ENCODE measurements at places on chromosomes 6 and 20. TPM values are rescaled to one million over a fixed set of nuclear protein-coding genes. Genes with fewer than 3 reads are reported as not detected.
A peak's percentile ranks its signal among the peaks of the same experiment; 100 is the strongest.

DNA sequence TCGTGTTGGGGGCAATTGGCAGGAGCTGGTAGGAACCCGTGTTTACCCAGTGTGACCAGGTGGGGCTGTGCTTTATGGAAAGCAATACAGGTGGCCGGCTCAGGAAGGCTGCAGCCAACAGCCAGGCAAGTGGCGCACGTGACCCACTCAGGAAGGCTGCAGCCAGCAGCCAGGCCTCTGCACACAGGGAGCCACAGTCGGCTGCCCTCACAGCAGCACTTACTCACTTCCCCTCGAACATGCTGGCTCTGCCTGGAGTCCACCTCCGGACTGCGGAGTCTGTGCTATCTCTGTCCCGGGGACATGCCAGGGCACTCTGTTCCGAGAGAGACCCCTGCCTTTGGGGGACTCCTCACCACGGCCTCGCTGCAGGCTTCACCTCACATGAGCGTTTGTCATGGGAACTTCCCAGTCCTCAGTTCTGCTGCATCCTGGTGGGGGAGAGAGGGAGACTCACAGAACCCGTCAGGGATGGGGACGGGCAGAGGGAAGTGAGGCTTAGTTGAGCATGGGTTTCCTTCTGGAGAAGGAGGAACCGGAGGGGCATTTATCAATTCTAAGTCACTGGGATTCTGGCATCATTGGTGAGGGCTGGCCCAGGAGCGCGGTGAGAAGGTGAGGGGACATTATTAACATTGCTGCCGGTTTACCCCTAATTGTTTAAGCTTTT lies 76.8 kb downstream of the TTLL2 start:
- DNase-seq: no peak

DNA sequence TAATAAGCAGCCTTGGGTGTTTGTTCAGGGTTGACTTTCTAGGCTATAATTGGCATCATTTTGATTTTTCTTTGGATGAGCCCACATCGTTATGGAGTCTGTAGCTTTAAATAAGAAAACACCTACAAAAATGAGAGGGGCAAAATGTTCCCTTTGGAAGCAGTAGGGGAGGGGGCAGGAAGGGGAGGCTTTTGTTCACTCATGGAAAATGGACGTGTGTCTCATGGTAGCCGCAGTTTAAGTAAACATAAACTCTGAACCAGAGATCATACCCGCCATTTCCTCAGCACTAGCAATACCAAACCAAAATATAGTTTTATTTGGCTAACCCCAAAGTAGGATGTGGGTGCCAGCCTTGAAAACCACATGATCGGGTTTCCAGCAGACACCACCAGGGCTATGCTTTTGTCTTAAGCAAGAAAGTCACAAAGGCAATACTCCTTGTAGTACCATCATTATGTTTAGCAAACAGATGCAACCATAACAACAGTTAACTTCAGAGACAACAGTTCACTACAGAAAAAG lies 572.5 kb upstream of the JAG1 start:
- no peak for DNase-seq

DNA sequence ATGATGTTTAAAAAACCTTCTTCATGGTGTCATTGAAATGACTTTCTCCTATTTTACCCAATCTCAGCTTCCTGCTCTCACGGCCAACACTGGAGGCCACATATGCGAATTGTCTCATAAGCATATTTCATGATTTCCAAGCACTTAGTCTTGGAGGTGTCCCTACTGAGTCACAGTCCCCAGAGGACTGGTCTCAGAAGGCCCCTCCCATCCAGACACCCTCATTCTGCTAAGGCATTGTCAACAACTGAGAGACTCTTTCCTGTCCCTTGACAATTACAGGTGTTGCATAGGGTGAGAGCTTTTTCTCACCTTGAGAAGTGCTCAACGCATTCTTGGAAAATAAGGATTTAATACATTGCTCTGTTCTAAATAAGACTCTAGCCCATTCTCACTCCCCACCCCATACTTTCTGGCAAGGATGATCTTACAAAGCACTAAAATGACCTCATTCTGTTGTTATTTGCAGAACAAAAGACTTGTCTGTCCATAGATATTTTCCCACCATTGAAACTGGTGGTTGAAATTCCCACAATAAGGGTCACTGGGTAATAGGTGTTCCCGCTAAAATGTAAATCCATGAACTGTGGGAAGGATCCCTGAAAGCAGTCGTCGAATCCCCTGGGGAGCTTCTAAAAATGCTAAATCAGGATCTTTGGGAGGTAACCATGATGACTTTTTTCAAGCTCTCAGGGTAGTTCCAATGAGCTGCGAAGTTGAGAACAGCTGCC lies 32.3 kb upstream of the SLC22A23 start:
- no peak for DNase-seq

- no peak for DNase-seq
These were observed 2.1 kb downstream of the TAAR5 start for GRCh38 chr6:132587424-132587823.

GRCh38 chr6:11083491-11083890 lies 10.1 kb upstream of the SMIM13 start:
- DNase-seq: no peak

GRCh38 chr20:22572491-22572890 lies 11.9 kb downstream of the FOXA2 start:
- no peak for DNase-seq

DNA sequence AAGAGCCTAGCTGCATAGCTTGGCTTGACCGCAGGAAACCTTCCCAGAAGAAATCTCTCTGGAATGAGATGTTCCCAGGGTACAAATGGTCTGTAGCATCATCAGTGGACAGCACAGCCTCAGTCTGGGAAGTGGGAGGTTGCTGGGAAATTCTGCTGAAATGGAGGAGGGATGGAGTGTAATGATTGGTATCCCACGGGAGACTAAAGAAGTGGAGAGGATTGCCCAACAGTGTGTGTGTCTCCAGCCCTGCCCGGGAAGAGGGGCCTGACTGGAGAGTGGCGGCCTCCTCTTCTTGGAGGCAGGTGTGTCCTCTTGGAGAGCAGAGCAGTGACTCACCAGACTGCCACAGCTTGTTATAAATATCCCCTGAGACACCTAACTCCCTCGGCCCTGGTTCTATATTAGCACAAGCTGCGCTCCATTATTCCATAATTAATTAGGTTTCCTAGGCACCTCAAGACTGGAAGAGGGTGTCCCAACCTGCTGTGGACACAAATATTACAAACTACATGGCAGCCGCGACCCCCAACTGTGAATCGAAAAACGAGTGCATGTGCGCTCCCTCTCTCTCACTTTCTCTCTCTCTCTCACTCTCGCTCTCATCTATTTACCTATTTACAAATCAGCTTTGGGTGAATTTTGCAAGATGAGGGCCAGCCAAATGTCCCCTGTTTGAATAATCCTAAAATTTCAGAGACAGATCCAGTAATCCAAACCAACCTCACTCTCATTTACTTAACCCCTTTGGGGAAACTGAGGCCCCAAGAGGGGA lies 68.8 kb downstream of the FGD2 start:
- no peak for DNase-seq

GRCh38 chr6:45714741-45715507 lies 300.7 kb downstream of the CLIC5 start:
- peak; percentile 81 for DNase-seq

DNA sequence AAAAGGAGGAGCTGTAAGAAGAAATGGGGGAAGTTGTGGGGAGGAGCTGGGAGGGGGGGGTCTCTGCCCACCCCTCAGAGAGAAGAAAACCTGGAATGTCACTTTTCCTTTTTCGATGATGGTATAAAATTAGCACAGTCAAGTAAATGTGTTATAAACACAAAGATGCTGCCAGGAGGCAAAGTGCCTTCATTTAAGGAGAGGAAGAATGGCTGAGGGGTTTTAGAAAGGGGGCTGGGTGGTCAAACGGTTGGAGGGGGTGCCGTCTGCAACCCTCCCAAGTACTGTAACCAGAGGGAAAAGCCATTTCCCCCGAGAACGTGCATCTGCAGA lies 25.0 kb downstream of the PMEPA1 start:
- no peak for DNase-seq

GRCh38 chr6:2416128-2416712 lies 170.8 kb upstream of the GMDS start:
- no peak for DNase-seq

- DNase-seq: no peak
These were observed 13.7 kb downstream of the CBFA2T2 start for GRCh38 chr20:33503564-33503963.

GRCh38 chr6:41271901-41272395 lies 14.5 kb downstream of the TREM1 start:
- DNase-seq: no peak

GRCh38 chr6:163620670-163621330 lies 206.3 kb downstream of the QKI start:
- DNase-seq: no peak

DNA sequence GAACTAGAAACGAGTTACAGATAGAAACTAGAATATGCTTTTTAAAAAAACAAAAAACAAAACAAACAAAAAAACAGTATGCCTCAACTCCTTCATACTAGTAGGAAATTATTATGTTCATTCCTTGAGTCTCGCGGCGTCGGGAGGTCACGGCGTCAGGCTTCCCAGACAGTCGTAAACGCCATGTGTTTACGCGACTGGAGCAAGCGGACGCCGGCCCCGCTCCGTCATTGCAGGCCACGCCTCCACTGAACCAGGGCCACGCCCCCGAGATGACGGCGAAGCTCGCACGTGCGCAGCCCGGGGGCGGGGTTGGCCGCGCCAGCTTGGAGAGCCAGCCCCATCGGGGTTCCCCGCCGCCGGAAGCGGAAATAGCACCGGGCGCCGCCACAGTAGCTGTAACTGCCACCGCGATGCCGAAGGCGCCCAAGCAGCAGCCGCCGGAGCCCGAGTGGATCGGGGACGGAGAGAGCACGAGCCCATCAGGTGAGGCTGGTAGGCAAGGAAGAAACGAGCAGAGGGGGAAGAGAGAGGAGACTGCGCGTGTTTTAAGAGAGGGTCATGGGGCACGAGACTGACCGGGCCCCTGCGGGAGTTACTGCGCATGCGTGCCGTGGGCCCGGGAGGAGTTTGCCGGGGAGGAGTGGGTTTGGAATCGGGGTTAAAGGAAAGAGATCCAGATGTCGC lies at the start of gene ABCF1:
Gene ABCF1 (plus strand): TSS at position 368 of the 687 bp plus-strand sequence. CDS start 46 bp downstream, at position 414.
- peak; percentile 97 for DNase-seq

GRCh38 chr20:21219686-21220085 lies 83.4 kb upstream of the XRN2 start:
- no peak for DNase-seq

- DNase-seq: no peak
These were observed 215.3 kb downstream of the RNGTT start for GRCh38 chr6:88748141-88748540.

- DNase-seq: no peak
These were observed 92.4 kb downstream of the PRND start for GRCh38 chr20:4813863-4814695.

- DNase-seq: no peak
These were observed 73.3 kb downstream of the MRPL14 start for GRCh38 chr6:44053760-44054556.

DNA sequence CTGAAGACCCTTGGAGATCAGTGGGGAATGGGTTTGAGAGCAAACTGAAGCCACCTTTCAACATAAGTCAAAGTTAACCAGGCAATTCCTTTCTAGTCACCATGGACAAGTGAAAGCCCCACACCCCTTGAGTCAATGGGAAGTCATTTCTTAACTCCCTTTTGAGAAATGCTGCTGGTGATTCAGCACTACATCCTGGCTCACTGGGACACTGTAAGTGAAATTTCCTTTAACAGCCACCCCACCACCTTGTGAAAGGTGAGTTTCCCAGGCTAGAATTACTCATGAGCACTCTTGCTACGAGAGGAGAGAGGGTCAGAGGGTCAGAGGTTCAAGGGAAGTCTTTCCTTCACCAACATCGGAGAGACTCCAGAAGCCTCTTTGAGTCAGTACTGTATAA lies 93.3 kb upstream of the MARCKS start:
- DNase-seq: no peak

DNA sequence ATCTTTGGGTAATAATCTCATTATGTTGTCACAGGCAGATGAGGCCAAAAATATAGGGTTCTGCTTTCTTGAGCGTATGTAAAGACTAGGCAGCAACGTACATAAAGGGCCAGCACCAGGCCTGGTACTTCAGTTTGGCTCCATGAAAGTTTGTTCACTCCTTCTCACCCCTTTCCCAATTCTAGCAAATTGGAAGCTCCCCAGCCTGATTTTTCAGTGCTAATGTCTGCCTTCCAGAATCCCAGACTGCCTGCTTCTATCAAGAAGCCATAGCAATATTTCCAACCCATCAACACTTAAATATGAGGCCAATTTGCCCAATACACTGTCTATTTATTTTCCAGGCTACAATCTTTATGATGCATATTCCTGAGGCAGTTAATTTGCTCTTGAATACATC lies 93.4 kb upstream of the PTPRT start:
- no peak for DNase-seq

ARMH2 gene
- not detected for polyA plus RNA-seq

CGA gene
- polyA plus RNA-seq: not detected

WFDC12 gene
- not detected for polyA plus RNA-seq

MICB gene
- 1.9 TPM for polyA plus RNA-seq

Measured in renal pelvis (tissue), 12 donors.